ENCODE measurements at places on chromosomes 3 and 15.

GRCh38 chr3:52181543-52181942 is 16.4 kb upstream of the ALAS1 start:
- DNase-seq = no peak

DNA sequence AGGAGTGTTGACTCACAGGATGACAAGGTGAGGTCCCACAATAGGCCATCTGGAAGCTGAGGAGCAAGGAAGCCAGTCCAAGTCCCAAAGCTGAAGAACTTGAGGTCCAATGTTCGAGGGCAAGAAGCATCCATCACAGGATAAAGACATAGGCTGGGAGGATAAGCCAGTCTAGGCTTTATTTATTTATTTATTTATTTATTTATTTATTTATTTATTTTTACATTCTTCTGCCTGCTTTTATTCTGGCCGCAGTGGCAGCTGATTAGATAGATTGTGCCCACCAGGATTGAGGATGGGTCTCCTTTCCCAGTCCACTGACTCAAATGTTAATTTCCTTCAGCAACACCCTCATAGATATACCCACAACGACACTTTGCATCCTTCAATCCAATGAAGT is 472.2 kb upstream of the DPPA4 start:
- DNase-seq = no peak

GRCh38 chr3:33067484-33067883 is 29.5 kb downstream of the GLB1 start:
- no peak for DNase-seq

GRCh38 chr3:99565331-99565730 is 73.1 kb upstream of the COL8A1 start:
- DNase-seq = no peak

Data from T follicular helper cell (primary cell).